ENCODE measurements at places on chromosomes 1 and 21.

DNA sequence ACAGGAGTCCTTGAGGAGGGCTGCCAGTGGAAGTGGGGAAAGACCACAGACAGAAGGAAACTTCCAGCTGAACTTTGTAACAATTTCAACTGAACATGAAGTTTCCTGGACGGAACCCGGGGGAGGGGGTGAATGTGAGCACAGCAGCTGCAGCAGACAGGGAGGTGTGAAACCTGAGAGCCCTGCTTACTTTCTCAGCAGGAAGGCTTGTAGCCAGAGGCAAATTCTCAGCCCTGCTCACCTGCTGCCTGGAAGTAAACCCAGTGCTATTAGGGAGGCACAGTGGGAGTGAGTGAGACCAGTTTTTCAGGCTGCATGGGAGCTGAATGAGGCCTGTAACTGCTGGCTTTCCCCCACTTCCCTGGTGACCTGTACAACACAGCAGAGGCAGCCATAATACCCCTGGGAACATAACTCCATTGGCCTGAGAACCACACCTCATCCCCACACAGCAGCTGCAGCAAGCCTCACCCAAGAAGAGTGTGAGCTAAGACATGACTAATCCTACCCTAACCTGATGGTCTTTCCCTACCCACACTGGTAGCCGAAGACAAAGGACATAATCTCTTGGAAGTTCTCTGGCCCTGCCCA lies 9.6 kb upstream of the SPRR2F start:
- no peak overlapping the region for H3K27ac ChIP-seq
- no peaks in the 10 kb centered on the region for H3K36me3 ChIP-seq
- no peak for DNase-seq
- H3K27me3 ChIP-seq: no peaks in the 10 kb centered on the region
- H3K4me3 ChIP-seq: no peak overlapping the region

DNA sequence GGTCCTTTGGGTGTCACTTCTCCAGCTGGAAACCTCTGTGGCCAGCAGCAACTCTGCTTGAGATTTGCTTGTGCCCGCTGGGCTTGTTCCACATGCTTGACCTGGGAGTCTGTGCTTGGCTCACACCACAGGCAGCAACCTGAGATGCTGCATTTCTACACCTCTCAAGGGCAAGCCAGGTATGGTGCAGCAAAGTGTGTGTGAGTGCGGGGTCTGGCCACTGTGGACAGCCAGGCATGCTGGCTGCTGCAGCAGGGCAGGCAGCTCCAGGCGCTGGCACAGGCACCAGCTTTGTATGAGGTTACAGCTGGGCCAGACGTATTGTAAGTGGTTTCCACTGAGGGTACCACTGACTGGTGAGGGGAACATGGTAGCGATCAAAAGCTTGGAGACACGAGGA lies 242.0 kb downstream of the PTGER3 start:
- no peak overlapping the region for H3K4me3 ChIP-seq
- no peak overlapping the region for H3K27ac ChIP-seq
- H3K4me1 ChIP-seq: no peaks in the 10 kb centered on the region
- H3K27me3 ChIP-seq: no peaks in the 10 kb centered on the region

DNA sequence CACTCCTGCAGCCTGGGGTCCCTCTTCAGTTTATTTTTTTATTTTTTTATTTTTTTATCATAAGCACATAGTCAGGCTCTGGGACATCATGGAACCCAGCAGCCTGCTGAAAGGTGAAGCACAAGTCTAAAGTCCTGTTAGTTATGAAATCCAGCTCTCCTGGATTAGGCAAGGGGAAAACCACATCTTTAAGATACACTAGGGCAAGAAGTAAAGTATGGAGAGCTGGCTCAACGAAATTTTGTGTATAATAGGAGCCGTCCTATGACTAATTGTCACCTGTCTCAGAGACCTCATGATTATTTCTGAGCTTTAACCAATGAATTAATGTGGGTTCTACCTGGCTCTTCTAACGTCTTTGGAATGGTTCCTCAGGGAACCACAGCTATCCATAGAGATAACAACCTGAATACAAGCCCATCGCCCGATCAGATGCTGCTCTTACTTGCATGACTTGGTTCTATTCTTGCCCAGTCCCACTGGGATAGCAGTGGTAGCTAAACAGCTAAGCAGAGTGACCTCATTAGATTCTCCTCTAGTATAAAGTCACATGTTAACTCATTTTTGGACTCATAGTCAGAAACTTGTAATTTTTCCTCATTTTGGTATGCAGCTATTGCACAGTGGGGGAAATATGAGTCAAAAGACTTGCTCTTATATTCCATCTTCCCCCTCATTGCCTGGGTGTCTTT lies 122.7 kb downstream of the LMO4 start:
- no peak overlapping the region for H3K4me3 ChIP-seq
- H3K27ac ChIP-seq: no peak overlapping the region
- no peaks in the 10 kb centered on the region for H3K27me3 ChIP-seq
- H3K4me1 ChIP-seq: peaks cover 8% of the 10 kb centered on the region
- no peaks in the 10 kb centered on the region for H3K36me3 ChIP-seq
- DNase-seq: no peak

- no peak for DNase-seq
- no peak overlapping the region for H3K4me3 ChIP-seq
- no peaks in the 10 kb centered on the region for H3K36me3 ChIP-seq
- H3K4me1 ChIP-seq: no peaks in the 10 kb centered on the region
- no peaks in the 10 kb centered on the region for H3K27me3 ChIP-seq
- no peak overlapping the region for H3K27ac ChIP-seq
These were observed 1165.1 kb upstream of the NCAM2 start for GRCh38 chr21:19833082-19833481.

DNA sequence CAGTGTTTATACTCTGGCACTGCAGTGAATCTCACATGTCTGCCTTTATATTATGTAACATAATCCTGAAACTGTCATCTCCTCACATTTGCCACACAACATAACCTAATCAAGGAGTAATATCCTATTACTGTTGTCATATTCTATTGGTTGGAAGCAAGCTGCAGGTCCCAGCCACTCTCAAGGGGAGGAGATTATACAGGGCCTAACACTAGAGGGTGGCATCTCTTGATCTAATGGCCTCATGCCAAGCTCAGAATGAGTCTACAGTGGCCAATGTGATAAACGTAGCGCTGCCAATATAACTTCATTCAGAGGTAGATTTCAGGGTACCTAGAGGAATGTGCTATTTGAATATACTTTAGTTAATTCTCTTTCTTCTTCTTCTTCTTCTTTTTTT lies 166.8 kb downstream of the BACH1 start:
- no peak overlapping the region for H3K27ac ChIP-seq
- no peak overlapping the region for H3K4me3 ChIP-seq
- H3K36me3 ChIP-seq: no peaks in the 10 kb centered on the region
- no peak for DNase-seq
- no peaks in the 10 kb centered on the region for H3K4me1 ChIP-seq

- H3K4me1 ChIP-seq: peaks cover 8% of the 10 kb centered on the region
- no peaks in the 10 kb centered on the region for H3K27me3 ChIP-seq
- H3K4me3 ChIP-seq: no peak overlapping the region
These were observed 33.5 kb downstream of the ASH1L start for GRCh38 chr1:155529109-155529508.

DNA sequence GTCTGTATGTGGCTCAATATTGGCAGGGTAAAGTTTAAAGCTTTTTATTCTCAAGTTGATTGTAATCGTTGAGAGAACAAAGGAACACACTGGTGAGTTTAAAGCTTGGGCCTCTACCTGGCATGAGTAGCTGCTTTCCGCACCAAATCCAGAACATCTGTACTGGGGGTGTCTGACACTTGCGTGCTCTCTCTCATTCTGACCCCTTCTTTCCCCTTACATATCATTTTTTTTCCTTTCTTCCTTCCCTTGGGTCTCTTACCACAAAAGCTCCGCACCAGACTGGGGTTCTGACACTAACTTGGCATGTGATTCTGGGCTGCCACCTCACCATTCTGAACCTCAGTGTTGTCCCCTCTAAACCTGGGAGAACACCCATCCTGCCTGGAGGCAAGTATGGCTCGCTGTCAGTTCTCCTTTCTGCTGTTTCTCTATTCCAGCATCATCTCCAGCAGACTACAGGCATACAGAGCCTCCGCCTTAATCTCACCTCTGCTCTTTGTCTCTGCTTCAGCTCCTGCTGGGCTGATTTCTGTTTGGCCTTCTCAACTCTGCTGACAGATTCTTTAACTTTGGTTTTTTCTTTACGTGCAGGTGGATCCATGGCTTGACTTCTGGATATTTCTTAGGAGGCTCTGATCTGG lies 859 bp upstream of the ERMAP start:
- DNase-seq: no peak
- H3K4me1 ChIP-seq: peaks cover 10% of the 10 kb centered on the region
- peak overlapping the region; percentile 84 for H3K4me3 ChIP-seq
- peak overlapping the region; percentile 83 for H3K27ac ChIP-seq
- no peaks in the 10 kb centered on the region for H3K36me3 ChIP-seq

DNA sequence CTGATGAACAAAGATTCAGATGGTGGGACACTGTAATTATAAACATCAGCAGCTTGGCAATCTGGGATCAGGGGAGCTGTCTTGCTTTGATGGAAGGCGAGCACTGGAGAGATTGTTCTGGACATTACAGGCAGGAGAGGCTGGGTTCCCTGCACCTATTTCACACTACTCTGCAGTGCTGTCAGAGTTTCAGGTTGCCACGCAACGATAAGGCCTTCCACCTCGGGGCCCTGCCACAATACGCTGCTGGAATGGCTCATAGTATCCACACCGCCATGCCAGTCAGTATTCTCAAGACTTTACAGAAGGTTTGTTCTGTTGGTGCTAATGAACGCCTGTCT lies 96.8 kb downstream of the GLIS1 start:
- no peaks in the 10 kb centered on the region for H3K4me1 ChIP-seq
- H3K27me3 ChIP-seq: no peaks in the 10 kb centered on the region
- H3K4me3 ChIP-seq: no peak overlapping the region
- DNase-seq: no peak

DNA sequence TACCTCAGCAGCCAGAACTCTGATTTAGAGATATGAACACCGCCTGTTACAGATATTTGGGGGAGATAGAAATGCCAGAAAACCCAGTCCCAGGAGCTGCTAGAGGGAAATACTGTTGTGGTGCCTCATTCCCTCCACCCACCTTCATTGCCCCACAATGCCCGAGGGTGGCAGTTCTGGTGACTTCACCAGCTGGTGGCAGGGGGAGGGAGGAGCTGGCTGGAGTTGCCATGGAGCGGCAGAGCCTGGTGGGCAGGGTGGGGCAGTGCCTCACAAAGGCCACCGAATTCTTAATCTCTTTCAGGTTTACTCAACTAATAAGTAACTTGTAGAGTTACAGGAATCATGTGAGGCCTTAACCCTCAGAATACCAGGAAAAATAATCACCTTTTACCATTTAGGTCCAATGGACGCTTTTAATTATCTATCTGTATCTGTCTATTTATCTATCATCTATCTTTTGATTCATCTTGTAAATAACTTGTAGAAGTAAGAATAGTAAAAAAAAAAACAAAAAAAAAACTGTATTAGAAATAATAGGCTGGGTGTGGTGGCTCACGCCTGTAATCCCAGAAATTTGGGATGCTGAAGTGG lies 11.7 kb upstream of the S100A11 start:
- H3K36me3 ChIP-seq: no peaks in the 10 kb centered on the region
- H3K27me3 ChIP-seq: no peaks in the 10 kb centered on the region
- H3K4me3 ChIP-seq: no peak overlapping the region
- peaks cover 29% of the 10 kb centered on the region for H3K4me1 ChIP-seq
- peak overlapping the region; percentile 94 for H3K27ac ChIP-seq
